WTC11 (cell line): ENCODE measurements at places on chromosomes 1 and 21. TPM values are rescaled to one million over a fixed set of nuclear protein-coding genes. Genes with fewer than 3 reads are reported as not detected.
A peak's percentile ranks its signal among the peaks of the same experiment; 100 is the strongest.

Gene PLA2G2D
- not detected in 3 replicates for total RNA-seq

DNA sequence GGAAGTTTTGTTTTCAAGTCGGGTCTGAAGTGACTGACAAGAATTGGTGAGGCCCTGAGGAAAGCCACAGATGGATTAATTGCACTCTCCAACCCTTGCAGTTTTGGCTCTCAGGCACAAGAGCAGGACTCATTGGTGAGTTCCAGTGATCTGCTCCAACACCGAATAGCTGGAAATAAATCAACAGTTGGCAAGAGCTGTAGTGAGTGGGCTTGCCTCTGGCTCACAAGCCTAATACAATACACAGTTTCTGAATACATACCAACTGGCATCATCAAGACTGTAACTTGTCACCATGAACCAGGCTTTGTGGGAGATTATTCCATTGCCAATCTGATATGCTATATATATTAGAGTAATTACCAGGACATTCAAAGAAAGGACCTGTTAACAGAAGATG lies 131.6 kb downstream of the GRIK1 start:
- H3K4me3 ChIP-seq = no peak overlapping the region
- no peaks in the 10 kb centered on the region for H3K36me3 ChIP-seq
- H3K27me3 ChIP-seq = no peaks in the 10 kb centered on the region
- H3K27ac ChIP-seq = no peak overlapping the region

DNA sequence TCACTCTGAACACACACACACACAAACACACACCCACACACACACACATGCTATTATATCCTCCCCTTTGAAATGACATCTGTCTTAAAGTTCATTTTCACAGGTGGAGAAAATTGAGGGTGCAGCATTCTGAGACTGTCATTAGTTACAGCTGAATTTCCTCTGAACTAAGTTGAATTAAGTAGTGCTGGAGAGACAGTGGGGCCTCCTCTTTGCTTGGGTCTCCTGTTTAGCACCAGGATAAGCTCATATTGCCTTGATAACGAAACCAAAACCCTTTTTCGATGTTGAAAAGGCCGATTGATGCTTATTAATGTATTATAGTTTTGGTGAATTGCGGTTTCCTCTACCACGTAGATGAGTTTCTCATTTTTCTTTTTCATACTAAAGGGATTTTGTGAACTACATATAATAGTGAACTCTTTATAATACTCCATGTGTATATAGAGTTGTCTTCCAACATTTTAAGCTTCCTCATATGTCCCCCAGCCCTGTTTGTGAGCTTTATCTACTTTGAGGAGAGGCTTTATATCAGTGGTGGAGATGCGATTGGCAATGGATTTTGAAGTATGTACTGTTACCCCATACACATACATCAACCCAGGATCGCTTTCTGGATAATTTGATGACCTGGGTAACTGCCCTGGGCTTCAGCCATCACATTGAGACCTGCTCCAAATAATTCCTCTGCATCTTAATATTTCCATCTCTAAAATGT lies 17.4 kb downstream of the DYNLT5 start:
- H3K4me1 ChIP-seq = no peaks in the 10 kb centered on the region
- H3K27ac ChIP-seq = no peak overlapping the region
- DNase-seq = no peak
- H3K27me3 ChIP-seq = no peaks in the 10 kb centered on the region
- H3K4me3 ChIP-seq = no peak overlapping the region

DNA sequence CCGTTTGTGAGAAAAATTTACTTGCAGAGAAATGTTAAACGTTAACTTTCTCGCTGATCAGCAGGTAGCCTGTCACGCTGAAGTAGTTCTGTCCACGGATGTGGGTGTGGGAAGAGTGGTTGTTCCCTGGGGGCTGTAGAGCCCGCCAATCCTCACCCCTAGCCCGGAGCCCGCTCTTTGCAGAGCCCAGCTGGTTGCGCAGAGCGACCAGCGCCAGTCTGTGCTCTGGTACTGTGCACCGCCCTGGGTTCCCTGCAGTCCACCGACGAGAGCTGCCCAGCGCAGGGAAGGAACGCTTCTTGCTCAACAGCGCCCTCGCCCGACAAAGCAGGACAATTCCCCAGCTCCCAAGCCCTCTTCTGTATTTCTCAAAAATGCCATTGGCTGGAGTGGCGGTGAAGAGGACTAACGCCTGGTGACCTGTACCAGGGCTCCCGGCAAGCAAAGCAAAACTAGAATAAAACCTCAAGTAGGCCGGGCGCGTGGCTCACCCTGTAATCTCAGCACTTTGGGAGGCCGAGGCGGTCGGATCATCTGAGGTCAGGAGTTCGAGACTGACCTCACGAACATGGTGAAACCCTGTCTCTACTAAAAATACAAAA lies 3.3 kb downstream of the RIPPLY3 start:
- no peak overlapping the region for H3K27ac ChIP-seq
- peaks cover 9% of the 10 kb centered on the region; the same call in 1 of the 2 replicates for H3K4me1 ChIP-seq
- H3K4me3 ChIP-seq = peak overlapping the region; percentile 50

- no peak for DNase-seq
- no peak overlapping the region for H3K27ac ChIP-seq
- no peak overlapping the region for H3K4me3 ChIP-seq
These were observed 184.9 kb downstream of the SEC16B start for GRCh38 chr1:177784936-177785335.

Gene TEX38
- 0.17 to 0.21 TPM (median 0.18 TPM) in 3 replicates for total RNA-seq

DNA sequence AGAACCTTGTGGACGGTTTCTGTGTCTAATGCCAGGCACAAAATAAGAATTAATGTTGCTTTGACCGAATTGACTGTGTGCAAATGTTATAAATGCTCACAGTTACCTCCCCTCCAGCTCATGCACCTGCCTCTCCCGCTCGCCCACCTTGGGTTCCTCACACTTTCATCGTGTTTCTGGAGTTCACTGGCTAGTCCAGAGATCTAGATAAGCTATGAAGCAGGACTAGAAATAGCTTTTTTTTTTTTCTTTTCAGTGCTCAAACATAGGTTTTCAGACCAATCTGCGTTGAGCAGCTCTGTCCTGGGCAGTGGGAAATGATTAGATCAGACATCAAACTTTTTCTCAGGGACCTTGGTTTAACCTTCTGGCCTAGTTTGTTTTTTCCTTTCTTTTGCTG lies 11.1 kb downstream of the TENT5C start:
- H3K4me3 ChIP-seq = no peak overlapping the region
- no peak overlapping the region for H3K27ac ChIP-seq
- H3K36me3 ChIP-seq = no peaks in the 10 kb centered on the region
- peaks cover 23% of the 10 kb centered on the region for H3K27me3 ChIP-seq

- H3K27ac ChIP-seq = no peak overlapping the region
- no peaks in the 10 kb centered on the region for H3K36me3 ChIP-seq
- no peaks in the 10 kb centered on the region; the same call in 1 of the 2 replicates for H3K4me1 ChIP-seq
- no peaks in the 10 kb centered on the region for H3K27me3 ChIP-seq
- H3K4me3 ChIP-seq = no peak overlapping the region
These were observed 73.1 kb upstream of the DYNLT5 start for GRCh38 chr1:66679140-66679539.

Gene MEGF6
- 24.9 to 32.4 TPM (median 27.2 TPM) in 3 replicates for total RNA-seq

GRCh38 chr1:231800108-231800507 lies 173.5 kb downstream of the DISC1 start:
- H3K27me3 ChIP-seq = no peaks in the 10 kb centered on the region; the same call in 1 of the 2 replicates
- peaks cover 6% of the 10 kb centered on the region for H3K36me3 ChIP-seq
- H3K27ac ChIP-seq = no peak overlapping the region
- no peak overlapping the region for H3K4me3 ChIP-seq

- DNase-seq = no peak
- H3K4me3 ChIP-seq = no peak overlapping the region
- peaks cover 45% of the 10 kb centered on the region for H3K36me3 ChIP-seq
- H3K4me1 ChIP-seq = no peaks in the 10 kb centered on the region
These were observed 19.6 kb downstream of the FH start for GRCh38 chr1:241499910-241500309.

Gene HAO2
- 0.53 to 1.0 TPM (median 0.80 TPM) in 3 replicates for total RNA-seq

Gene TMIGD3
- total RNA-seq = not detected in 3 replicates

Gene FCRL2
- total RNA-seq = not detected in 3 replicates

Gene C1orf115
- 10.0 to 11.5 TPM (median 11.1 TPM) in 3 replicates for total RNA-seq

- H3K27ac ChIP-seq = no peak overlapping the region
- H3K4me1 ChIP-seq = peaks cover 18% of the 10 kb centered on the region
- no peak overlapping the region for H3K4me3 ChIP-seq
- no peaks in the 10 kb centered on the region for H3K36me3 ChIP-seq
These were observed 88.0 kb upstream of the F3 start for GRCh38 chr1:94629259-94630181.

GRCh38 chr1:156599811-156600210 lies 1.5 kb downstream of the GPATCH4 start:
- no peak overlapping the region for H3K27ac ChIP-seq
- peak overlapping the region; percentile 94 for H3K4me3 ChIP-seq
- H3K36me3 ChIP-seq = peaks cover 42% of the 10 kb centered on the region
- DNase-seq = no peak
- H3K27me3 ChIP-seq = no peaks in the 10 kb centered on the region

- no peaks in the 10 kb centered on the region for H3K27me3 ChIP-seq
- H3K4me1 ChIP-seq = peaks cover 58% of the 10 kb centered on the region
- peak overlapping the region; percentile 88 for H3K4me3 ChIP-seq
- H3K27ac ChIP-seq = peak overlapping the region; percentile 94
- H3K36me3 ChIP-seq = peaks cover 10% of the 10 kb centered on the region
These were observed 3.6 kb downstream of the AK4 start for GRCh38 chr1:65151641-65152040.

GRCh38 chr1:84724128-84724860 lies 34.0 kb upstream of the SSX2IP start:
- H3K27me3 ChIP-seq = no peaks in the 10 kb centered on the region
- H3K4me3 ChIP-seq = no peak overlapping the region
- H3K27ac ChIP-seq = no peak overlapping the region
- no peaks in the 10 kb centered on the region for H3K36me3 ChIP-seq
- peaks cover 20% of the 10 kb centered on the region for H3K4me1 ChIP-seq

Gene LY9
- total RNA-seq = 0.18 TPM in 1 of 3 replicates, not detected in the others

Gene DIO1
- total RNA-seq = 0.23 TPM in 1 of 3 replicates, not detected in the others

DNA sequence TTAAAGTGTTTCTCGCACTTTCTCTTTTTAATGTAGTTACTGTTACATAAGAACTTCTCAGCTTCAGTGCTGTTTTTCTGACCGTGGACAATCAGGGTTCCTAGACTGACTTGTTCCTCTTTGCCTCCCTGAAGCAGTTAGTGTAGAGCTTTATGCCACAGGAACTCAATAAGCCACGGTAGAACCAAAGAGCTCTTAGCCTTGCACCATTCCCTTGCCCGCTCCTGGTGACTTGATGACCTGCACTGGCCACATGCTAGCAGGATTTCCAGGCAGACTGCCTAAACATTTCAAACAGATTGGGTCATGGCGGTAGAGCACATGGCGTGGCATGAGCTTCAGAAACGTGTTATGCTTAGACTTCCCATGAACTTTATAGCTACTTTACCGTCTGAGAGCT lies 18.8 kb upstream of the FASLG start:
- no peak overlapping the region for H3K4me3 ChIP-seq
- H3K4me1 ChIP-seq = peaks cover 14% of the 10 kb centered on the region
- no peaks in the 10 kb centered on the region for H3K36me3 ChIP-seq
- H3K27me3 ChIP-seq = no peaks in the 10 kb centered on the region
- no peak for DNase-seq

DNA sequence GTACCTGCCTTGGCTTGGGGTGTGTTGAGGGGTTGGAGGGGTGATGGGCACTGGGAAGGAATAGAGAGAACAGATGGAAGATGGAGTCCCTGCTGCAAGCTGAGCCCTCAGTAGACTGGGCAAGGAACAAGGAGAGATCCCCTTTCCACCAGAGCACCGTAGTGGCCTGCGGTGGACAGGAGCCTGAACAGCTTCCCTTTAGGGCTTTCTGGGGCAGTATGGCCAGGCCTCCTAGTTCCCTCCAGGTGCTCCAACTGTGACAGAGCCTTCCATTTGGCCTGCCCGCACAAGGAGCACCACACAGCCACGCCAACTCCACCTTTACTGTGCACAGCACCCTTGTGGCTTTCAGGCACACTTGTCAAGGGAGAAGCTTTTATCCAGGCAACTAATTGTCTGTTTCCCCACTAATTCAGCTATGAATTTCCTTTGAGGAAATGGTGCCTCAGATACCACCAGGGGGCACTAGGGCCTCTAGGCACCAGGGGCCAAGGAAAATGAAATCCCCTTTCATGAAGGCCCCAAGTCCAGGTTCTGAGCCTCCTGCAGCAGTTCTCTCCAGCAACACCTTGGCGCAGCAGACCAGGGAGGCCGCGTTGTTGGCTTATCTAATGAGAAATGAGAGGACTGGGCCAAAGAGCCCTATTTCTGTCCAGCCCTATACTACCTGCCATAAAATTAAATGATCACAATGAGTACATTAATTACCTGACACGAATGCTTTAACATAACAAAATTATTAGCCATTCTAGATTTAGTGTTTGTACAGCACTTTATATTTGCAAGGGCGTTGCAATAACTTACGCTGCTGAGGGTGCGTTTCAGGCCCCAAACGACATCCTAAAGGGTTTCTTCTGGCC lies 23.1 kb upstream of the ERI3 start:
- no peak overlapping the region for H3K27ac ChIP-seq
- H3K4me1 ChIP-seq = peaks cover 15% of the 10 kb centered on the region
- H3K27me3 ChIP-seq = peaks cover 4% of the 10 kb centered on the region
- DNase-seq = peak; percentile 76

DNA sequence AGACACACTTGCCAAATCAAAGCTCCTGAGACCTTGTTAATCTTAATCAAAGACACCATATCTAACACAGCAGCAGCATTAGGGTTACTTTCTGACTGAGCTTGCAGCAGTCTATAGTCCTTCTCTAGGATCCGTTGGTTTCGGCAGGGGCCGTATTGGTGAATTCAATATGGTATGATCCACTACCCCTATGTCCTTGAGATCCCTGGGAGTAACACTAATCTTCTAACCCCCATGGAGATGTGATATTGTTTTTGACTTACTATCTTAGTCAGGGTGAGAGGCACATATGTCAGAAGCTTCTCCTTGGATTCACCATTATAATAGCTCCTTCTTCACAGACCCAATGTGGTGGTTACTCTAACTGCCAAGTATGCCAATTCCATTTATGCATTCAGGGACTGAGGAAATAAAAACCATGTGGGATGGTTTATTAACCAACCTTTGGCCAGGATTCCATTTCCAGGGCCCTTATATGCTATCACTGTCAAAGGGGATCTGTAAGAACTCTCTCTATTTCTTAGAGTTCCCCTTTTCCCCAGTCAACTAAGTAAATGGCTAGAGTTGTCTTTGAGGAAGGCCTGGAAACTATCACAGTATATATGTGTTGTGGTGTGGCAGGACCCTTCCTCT lies 673.6 kb upstream of the USP24 start:
- peaks cover 11% of the 10 kb centered on the region for H3K36me3 ChIP-seq
- no peak overlapping the region for H3K27ac ChIP-seq
- no peak overlapping the region for H3K4me3 ChIP-seq
- DNase-seq = no peak
- H3K4me1 ChIP-seq = no peaks in the 10 kb centered on the region
- H3K27me3 ChIP-seq = no peaks in the 10 kb centered on the region; the same call in 1 of the 2 replicates

- H3K4me3 ChIP-seq = no peak overlapping the region
- peaks cover 44% of the 10 kb centered on the region for H3K4me1 ChIP-seq
- no peak for DNase-seq
- H3K36me3 ChIP-seq = no peaks in the 10 kb centered on the region
- H3K27ac ChIP-seq = 0 out of 2 replicates have a peak overlapping the region, but pooled peaks have one; percentile 6
- H3K27me3 ChIP-seq = no peaks in the 10 kb centered on the region; the same call in 1 of the 2 replicates
These were observed 35.1 kb downstream of the LHX4 start for GRCh38 chr1:180265201-180265600.
